Chondrocyte (in vitro differentiated cells): ENCODE measurements at places on chromosomes 12 and 14. TPM values are rescaled to one million over a fixed set of nuclear protein-coding genes. Genes with fewer than 3 reads are reported as not detected.

Gene GPR162
- 3.2 to 4.6 TPM (median 4.2 TPM) in 3 replicates for total RNA-seq

Gene RHEBL1
- 0.64 to 0.95 TPM in 2 of 3 replicates, not detected in the other for total RNA-seq

- DNase-seq = no peak
- peaks cover 9% of the 10 kb centered on the region for H3K4me1 ChIP-seq
- no peaks in the 10 kb centered on the region for H3K36me3 ChIP-seq
- peak overlapping the region; percentile 13 for H3K4me3 ChIP-seq
- peaks cover 4% of the 10 kb centered on the region for H3K27me3 ChIP-seq
- no peak overlapping the region for H3K27ac ChIP-seq
These were observed 75.9 kb upstream of the ANO2 start for GRCh38 chr12:6020930-6021329.

- no peak for DNase-seq
- H3K4me1 ChIP-seq = no peaks in the 10 kb centered on the region
- H3K27me3 ChIP-seq = no peaks in the 10 kb centered on the region
- H3K36me3 ChIP-seq = peaks cover 30% of the 10 kb centered on the region
- no peak overlapping the region for H3K4me3 ChIP-seq
These were observed 191.3 kb downstream of the ANO6 start for GRCh38 chr12:45406988-45407850.

DNA sequence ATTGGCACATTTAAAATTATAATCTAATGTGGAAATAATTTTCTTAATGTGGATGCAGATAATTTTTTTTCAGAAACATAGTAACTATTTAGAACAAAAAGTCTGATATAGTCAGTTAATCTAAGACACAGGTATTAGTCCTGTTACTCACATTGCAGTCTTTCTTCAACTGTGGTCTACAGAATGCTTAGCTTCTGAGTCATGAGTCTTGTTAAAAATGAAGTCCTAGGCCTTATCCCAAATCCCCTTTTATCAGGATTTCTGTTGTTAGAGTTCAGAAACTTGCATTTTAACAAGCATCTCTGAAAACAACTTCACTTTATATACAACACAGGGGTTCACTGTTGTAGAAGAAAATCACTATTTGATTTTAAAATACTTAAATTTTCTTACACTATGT lies 112.2 kb downstream of the SLC16A7 start:
- H3K4me3 ChIP-seq = no peak overlapping the region
- DNase-seq = no peak
- H3K27me3 ChIP-seq = no peaks in the 10 kb centered on the region
- no peaks in the 10 kb centered on the region for H3K4me1 ChIP-seq

GRCh38 chr12:109594556-109595317 lies 21.1 kb downstream of the MVK start:
- no peak overlapping the region for H3K27ac ChIP-seq
- DNase-seq = no peak

Gene CHGA
- not detected in 3 replicates for total RNA-seq

DNA sequence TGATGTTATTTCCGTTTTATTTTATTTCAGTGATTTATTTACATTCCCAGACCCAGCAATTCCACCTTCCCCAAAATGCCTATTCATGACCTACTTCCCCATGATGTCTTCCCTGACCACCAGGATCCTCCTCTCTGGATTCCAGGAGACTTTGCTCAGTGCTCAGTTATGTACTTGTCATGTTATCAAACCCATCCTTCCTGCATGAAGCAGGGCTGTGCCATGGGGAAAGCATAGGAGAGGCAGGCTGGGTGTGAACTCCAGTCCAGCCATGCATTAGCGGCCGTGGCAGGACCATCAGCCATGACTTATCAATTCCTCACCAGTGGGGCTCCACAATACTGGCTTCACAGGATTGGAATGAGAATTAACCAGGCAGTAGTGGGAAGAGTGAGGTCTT lies 57.8 kb downstream of the B4GALNT3 start:
- H3K4me1 ChIP-seq = no peaks in the 10 kb centered on the region
- no peak overlapping the region for H3K27ac ChIP-seq
- no peak for DNase-seq
- no peak overlapping the region for H3K4me3 ChIP-seq
- no peaks in the 10 kb centered on the region for H3K36me3 ChIP-seq

Gene PLEKHD1
- total RNA-seq = 0.08 to 0.15 TPM (median 0.10 TPM) in 3 replicates

Gene OR6C1
- not detected in 3 replicates for total RNA-seq

DNA sequence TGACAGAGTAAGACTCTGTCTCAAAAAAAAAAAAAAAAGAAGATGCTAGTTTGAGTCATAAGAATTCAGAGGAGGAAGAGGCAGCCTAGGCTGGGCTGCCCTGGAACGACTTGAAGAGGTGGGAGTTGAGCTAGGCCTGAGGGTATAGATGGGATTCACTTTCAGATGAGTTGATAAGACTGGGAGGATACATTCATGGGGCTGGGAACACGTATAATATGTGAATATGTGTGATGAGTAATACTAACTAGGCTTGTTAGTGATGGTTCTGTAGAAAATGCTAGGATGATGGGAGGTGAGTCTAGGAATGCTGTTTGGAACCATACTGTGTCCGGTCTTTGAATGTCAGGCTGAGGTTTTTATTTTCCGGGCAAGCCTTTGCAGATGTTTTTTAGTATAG lies 9.0 kb downstream of the PLEKHA5 start:
- no peak overlapping the region for H3K27ac ChIP-seq
- no peak overlapping the region for H3K4me3 ChIP-seq
- H3K27me3 ChIP-seq = no peaks in the 10 kb centered on the region
- H3K36me3 ChIP-seq = no peaks in the 10 kb centered on the region
- peaks cover 2% of the 10 kb centered on the region for H3K4me1 ChIP-seq
- DNase-seq = no peak

Gene CIROP
- total RNA-seq = not detected in 3 replicates

- DNase-seq = no peak
- no peak overlapping the region for H3K27ac ChIP-seq
- peaks cover 7% of the 10 kb centered on the region for H3K4me1 ChIP-seq
- no peaks in the 10 kb centered on the region for H3K36me3 ChIP-seq
- H3K4me3 ChIP-seq = no peak overlapping the region
These were observed 1.4 kb downstream of the LRTM2 start for GRCh38 chr12:1821805-1822204.

GRCh38 chr12:57940052-57940914 lies 1.1 kb upstream of the ATP23 start:
- H3K27ac ChIP-seq = peak overlapping the region; percentile 91
- no peak for DNase-seq
- no peaks in the 10 kb centered on the region for H3K27me3 ChIP-seq
- no peaks in the 10 kb centered on the region for H3K36me3 ChIP-seq
- peak overlapping the region; percentile 88 for H3K4me3 ChIP-seq
- peaks cover 32% of the 10 kb centered on the region for H3K4me1 ChIP-seq

DNA sequence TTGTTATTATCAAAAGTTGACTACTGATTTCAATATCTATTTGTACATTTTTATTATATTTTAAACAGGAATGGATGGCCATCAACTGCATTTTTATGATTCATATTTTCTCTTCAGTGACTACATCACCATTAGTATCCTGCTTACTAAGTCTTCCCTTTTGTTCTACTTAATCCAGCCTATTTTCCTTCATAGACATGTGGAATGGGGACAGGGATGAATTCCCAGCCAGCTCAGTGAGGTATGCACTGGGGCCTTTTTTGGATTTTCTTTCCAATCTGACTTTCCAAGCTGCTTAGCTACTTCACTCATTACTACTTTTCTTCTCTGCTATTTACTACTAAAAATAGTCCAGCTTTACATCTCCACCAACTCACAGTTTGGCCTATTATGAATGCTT lies 38.4 kb downstream of the AKAP6 start:
- H3K27me3 ChIP-seq = no peaks in the 10 kb centered on the region
- no peak overlapping the region for H3K4me3 ChIP-seq
- peaks cover 58% of the 10 kb centered on the region for H3K4me1 ChIP-seq
- no peak for DNase-seq

DNA sequence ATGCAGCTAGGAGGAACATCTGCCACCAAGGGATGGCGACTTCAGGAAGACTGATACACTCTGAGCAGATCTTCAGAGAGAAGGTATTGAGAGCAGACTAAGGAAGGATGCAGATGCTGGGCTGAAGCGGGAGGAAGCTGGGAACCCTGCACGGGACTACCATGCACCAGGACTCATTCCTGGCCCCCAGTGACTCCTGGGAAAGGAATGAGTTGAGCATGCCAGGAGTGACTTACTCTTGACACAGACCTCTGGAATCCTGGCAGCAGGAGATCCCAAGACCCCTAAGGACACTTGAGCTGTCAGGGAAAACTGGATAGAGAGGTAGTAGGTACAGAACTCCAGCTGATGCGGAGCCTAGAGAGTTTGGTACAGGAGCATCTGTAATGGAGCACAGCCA lies 336.1 kb downstream of the RPS29 start:
- no peaks in the 10 kb centered on the region for H3K4me1 ChIP-seq
- no peaks in the 10 kb centered on the region for H3K36me3 ChIP-seq
- peaks cover 2% of the 10 kb centered on the region for H3K27me3 ChIP-seq
- no peak for DNase-seq
- no peak overlapping the region for H3K4me3 ChIP-seq

DNA sequence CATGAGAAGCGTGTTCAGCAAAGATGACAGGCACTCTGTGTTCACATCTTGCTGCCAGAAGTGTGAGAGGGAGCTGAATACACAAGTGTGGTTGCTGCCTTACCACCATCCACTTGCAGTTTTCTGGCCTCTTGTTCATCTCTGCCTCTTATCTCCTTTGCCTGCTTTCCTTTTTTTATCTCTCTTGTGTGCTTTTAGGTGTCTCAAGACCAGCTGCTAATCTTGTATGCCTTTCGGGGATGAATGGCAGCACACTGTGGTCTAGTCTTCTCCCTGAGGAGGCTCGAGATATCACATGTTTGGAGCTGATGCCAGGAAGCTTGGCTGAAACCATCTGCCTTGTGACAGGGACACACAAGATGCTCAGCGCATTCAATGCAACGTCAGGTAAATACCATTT lies 17.2 kb downstream of the FAM234B start:
- H3K36me3 ChIP-seq = peaks cover 16% of the 10 kb centered on the region
- no peak overlapping the region for H3K27ac ChIP-seq
- no peaks in the 10 kb centered on the region for H3K27me3 ChIP-seq

DNA sequence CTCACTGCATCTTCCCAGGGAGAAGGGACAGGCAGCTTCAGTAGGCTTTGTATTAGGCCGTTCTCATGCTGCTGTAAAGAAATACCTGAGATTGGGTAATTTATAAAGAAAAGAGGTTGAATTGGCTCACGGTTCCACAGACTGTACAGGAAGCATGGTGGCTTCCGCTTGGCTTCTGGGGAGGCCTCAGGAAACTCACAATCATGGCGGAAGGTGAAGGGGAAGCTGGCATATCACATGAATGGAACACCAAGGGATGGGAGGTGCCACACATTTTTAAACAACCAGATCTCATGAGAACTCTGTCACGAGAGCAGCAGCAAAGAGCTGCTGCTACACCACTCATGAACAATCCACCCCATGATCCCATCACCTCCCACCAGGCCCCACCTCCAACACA lies 182.2 kb upstream of the SFSWAP start:
- no peak overlapping the region for H3K27ac ChIP-seq
- no peaks in the 10 kb centered on the region for H3K36me3 ChIP-seq
- H3K27me3 ChIP-seq = peaks cover 16% of the 10 kb centered on the region

Gene RNU7-1
- total RNA-seq = not detected in 3 replicates

Gene SUOX
- total RNA-seq = 11.4 to 18.2 TPM (median 13.9 TPM) in 3 replicates

- H3K27me3 ChIP-seq = no peaks in the 10 kb centered on the region
- H3K27ac ChIP-seq = no peak overlapping the region
- H3K36me3 ChIP-seq = peaks cover 8% of the 10 kb centered on the region
These were observed 78.3 kb downstream of the AEBP2 start for GRCh38 chr12:19517583-19517982.

Gene SYNDIG1L
- not detected in 3 replicates for total RNA-seq

Gene AVPR1A
- 0.15 to 0.45 TPM (median 0.41 TPM) in 3 replicates for total RNA-seq

- peak; percentile 72 for DNase-seq
- no peaks in the 10 kb centered on the region for H3K4me1 ChIP-seq
- H3K36me3 ChIP-seq = peaks cover 2% of the 10 kb centered on the region
- peaks cover 47% of the 10 kb centered on the region for H3K27me3 ChIP-seq
- no peak overlapping the region for H3K4me3 ChIP-seq
These were observed 41.5 kb downstream of the BCL11B start for GRCh38 chr14:99230208-99231151.

DNA sequence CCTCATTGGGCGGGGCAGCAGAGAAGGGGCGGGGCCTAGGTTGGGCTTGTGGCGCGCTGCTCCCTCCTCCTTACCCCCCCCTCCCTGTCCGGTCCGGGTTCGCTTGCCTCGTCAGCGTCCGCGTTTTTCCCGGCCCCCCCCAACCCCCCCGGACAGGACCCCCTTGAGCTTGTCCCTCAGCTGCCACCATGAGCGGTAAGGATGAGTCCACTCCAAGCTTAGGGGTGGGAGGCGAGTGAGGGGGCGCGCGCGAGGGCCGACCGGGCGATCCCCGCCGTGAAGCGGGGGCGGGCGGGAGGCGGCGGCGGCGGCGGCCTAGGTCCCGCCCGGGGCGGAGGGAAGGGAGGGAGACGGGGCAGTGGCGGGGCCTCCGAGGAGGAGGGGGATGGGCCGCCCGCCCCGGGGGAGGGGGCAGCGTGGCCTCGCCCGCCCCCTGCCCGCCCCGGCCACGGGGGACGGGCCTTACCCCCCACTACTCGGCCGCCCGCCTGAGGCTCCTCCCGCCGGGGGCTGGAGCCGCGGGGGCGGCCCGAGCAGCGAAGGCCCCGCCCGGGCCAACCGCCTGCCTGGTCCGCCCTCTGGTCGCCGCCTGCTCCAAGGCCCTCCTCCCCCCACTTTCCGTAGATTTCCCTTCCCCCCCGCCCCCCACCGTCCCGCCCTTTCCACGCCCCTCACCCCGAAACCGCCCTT lies at the start of gene SP1:
Gene SP1, plus strand, starts transcription at position 73 of the 690 bp plus-strand sequence. Its CDS starts 116 bp downstream, at position 189.
- H3K4me1 ChIP-seq = peaks cover 39% of the 10 kb centered on the region
- H3K27me3 ChIP-seq = no peaks in the 10 kb centered on the region
- DNase-seq = peak; percentile 97
- peak within 1 kb of the TSS; percentile 96 for H3K27ac ChIP-seq

GRCh38 chr12:16324272-16324671 lies 23.2 kb upstream of the MGST1 start:
- DNase-seq = no peak
- no peak overlapping the region for H3K4me3 ChIP-seq
- no peaks in the 10 kb centered on the region for H3K27me3 ChIP-seq
- H3K36me3 ChIP-seq = no peaks in the 10 kb centered on the region

DNA sequence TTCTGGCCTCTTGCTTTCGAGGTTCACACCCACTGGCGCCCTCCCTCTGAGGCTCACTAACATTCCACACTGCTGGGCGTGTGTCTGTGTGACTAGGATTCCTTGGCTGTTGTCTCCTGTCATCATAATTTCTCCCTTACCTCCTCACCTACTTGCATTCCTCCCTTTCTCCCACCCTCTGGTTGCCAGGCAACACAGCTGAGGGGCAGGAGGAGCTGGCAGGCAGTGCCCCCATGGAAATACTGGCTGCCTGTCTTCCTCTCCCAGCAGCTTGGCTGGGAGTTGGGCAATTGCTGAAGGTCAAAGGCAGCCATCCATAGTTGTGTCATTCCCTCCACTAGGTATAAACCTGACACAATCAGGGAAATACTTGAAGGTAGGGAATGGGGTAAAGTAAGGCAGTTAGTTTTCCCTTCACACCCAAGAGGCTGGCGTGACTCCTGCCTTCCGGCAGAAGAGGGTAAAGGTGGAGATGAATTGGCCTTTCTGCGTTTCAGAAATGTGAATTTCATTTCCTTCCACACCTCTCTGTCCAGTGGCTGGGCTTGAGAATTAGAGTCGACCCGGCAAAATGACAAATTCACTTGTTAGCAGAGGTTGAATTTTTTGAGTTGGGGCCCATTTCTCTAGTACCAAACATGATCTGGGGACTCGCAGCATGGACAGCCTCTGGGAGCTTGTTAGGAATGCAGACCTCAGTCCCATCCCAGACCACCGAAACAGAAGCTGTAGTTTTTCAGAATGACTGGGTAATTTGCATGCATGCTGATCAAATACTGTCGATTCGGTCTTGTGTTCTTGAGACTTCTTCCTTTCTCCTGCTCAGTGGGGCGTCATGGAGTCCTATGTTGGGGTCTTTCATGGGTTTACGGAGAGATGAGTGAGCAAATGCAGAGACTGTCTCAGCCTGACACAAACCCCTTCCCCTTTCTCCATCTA lies 24.3 kb upstream of the EMP1 start:
- peak overlapping the region; percentile 13 for H3K4me3 ChIP-seq
- H3K27ac ChIP-seq = peak overlapping the region; percentile 95
- peaks cover 54% of the 10 kb centered on the region for H3K4me1 ChIP-seq
- no peaks in the 10 kb centered on the region for H3K36me3 ChIP-seq
